Stimulated activated CD8-positive, alpha-beta memory T cell treated with anti-CD3 and anti-CD28 coated beads, Interleukin-15, amount 100 ng/mL, for 48 hours (primary cell): ENCODE measurements at places on chromosomes 5 and 9.

DNA sequence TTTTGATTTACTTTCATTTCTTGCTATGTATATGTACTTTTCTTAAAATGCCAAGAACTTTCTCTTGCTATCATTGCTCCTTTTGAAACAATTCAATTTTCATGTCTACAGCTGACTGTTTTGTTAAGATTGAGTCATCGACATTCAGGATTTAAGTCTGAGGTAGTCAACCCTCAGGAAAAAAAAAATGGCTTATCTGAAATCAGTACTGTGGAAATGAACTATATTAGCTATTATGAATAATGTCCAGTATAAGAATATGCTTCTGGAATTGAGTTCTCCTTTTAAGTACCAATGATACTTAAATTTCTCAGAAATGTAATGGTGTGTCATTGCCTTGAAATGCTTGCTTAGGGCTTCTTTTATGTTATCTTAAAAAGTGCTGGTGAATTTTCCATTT lies 37.9 kb downstream of the TNFAIP8 start:
- no peak for DNase-seq

DNA sequence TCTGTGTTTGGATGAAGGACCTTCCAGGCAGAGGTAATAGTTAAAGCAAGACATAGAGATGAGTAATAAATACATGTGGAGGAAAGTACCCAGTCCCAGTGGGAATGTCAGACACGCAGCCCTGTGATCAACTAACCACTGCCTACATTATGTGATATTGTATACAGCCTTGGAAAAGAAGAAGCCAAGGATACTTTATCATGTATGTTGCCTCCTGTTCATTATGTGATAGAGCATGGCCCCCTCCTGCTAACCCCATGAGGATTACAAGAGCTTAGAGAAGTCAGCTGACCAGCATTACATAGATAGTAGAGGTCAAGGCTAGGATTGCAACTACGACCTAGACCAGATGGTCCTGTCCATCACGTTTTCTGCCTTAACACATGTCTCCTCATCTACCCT lies 497.0 kb upstream of the TNC start:
- DNase-seq, result no peak

DNA sequence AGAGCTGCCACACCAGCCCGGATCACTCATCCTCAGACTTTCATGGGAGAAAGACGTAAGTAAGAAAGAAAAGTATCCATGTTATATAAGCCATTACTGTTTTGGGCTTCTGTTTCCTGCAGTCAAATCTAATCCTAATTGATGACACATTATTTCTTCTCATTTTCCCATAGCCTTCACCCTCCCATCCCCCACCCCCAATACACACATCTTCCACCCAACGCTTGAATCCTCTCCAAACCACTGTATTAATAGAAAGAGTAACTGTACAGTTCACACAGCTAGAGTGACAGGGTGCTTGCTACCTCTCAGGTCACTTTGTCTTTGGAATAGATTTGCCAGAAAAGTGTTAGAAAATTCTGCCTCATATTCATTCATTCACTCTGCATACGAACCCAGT lies 69.3 kb upstream of the IL17B start:
- no peak for DNase-seq

GRCh38 chr5:1551426-1552301 lies 27.9 kb upstream of the LPCAT1 start:
- no peak for DNase-seq

DNA sequence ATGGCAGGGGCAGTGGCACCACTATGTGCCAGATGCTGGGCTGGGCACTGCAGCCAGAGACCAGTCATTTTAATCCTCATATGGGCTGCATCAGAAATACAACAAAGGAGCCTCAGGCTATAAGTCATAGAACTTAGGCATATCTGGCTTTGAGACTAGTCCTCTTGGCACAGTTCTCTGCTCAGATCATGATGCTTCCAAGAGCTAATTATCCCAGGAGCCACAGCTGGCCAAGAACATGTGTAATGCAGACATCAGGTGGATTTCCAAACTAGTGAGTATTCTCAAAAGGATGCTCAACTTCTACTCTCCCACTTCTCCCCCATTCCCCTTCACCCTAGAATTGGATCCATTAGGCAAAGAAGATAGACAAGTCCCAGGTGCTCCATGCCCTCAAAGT lies 562.2 kb upstream of the TRPC7 start:
- DNase-seq, result no peak

DNA sequence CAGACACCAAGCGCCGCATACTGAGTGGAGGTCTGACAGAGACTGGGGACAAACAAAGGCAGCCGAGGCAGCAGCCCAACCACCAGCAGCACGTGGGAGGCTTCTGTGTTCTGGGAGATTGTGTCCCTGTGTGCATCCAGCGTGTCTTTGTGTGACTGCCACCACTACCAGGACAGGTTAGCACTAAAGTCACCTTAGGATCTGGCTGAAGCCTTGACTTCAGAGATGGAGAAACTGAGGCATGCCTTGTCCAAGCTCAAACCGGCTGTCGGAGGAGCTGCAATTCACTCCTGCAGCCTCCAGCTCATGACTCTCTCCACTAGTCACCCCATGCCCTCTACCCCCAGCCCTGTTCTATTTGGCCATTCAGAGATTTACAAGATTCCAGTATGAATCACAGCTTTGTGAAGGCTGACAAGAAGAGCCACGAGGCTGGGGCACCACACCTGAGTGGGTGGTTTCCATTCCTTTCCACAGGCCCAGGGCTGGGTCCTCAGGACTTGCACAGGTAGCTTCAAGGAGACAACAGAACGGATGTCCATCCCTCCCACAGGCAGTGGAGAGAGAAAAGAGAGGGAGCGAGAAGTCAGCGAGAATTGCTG lies 69.3 kb downstream of the SHB start:
- no peak for DNase-seq

DNA sequence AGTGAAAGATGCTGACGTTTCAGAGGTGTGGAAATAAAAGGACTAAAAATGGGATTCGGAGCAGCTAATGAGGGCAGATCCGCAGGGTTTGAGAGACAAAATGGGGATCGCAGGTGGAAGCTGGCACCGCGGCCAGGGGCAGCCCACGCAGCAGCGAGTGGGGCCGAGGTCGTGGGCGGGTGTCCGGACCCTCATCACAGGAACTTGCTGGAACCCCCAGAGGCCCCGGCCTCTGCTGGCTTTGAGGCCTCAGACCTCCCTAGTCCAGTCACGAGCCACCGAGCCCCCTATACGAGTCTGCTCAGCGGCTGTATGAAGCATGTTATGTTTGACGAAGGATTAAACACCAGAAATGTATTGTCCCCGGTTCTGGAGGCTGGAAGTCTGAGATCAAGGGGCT lies 45.8 kb upstream of the FCN1 start:
- DNase-seq, result no peak

DNA sequence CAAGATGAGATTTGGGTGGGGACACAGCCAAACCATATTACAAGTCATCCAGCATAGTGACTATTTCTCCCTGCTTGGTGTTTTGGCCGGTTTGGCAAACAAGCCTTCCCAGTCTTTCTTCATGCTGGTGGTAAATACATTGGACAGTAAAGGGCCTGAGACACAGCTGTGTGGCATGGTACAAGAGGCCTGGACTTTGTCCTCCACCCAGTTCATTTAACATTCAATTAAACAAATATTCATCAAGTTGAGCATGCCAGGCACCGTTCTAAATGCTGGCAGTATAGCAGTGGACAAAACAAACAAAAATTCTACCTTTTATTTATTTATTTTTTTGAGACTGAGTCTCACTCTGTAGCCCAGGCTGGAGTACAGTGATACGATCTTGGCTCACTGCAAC lies 62.7 kb upstream of the SLC28A3 start:
- DNase-seq, result no peak

DNA sequence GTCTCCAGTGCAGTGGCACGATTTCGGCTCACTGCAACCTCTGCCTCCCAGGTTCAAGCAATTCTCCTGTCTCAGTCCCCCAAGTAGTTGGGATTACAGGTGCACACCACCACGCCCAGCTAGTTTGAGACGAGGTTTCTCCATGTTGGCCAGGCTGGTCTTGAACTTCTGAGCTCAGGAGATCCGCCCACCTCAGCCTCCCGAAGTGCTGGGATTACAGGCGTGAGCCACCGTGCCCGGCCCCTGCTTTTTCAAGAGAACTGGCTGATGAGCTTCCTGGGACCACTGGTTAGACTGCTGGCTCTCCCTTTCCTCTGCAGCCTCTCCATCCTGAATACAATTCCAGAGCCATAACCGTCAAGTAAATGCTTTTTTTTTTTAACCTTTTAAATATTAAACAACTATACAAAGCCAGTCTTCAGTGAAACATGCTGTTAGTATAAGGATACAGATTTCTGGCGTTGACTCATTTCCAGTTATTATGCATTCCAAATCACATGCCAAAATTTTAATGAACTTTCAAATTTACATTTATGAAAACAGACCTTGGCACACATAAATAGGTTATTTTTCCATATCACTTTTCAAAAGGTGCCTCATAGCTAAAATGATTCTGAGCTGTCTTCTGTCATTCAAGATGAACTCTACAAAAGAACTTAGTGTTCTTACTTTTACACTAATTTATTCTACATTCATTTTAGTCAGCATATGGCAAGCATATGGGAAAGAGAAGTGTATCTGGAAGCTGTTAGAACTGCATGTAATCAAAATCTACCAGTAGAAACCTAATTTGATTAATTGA lies 116.0 kb downstream of the MLLT3 start:
- no peak for DNase-seq

DNA sequence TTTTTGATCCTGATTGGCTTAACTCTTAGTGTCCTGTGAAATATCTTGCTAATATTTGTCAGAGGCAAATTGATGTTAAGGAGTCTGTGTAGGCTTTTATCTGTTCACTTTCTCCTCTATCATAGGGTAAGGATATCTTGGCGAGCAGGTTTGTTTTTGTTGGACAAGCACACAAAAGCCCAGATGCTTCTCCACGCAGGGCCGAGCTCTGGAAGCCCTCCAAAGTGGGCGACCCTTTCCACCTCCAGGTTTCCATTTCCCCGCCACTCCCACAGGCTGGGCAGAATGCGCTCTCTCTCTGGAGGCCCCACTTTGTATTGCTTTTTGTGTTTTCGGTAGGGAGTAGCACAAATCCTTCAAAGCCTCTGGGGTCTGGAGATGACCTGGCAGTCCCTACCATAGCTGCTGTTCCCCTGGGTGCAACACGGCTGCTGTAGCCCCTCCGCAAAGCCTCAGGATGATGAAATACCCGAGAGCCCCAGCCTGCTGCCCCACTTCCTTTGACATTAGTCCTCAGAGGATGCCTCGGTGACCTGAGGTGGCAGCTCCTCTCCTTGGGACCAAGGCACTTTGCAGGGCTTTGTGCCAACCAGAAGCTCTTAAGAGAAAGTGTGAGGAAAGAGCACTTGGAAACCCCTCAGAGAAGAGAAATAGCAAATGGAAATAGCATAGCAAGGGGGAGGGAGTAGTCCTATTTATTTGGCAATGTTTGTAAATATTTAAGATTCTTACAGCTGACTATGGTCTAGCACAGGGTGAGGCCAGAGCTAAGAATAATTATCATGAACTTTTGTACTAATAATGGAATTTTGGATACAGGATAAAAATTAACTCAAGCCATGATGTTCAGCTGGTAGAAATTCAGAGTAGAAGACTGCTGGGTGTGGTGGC lies 122.8 kb downstream of the ARHGEF28 start:
- no peak for DNase-seq

DNA sequence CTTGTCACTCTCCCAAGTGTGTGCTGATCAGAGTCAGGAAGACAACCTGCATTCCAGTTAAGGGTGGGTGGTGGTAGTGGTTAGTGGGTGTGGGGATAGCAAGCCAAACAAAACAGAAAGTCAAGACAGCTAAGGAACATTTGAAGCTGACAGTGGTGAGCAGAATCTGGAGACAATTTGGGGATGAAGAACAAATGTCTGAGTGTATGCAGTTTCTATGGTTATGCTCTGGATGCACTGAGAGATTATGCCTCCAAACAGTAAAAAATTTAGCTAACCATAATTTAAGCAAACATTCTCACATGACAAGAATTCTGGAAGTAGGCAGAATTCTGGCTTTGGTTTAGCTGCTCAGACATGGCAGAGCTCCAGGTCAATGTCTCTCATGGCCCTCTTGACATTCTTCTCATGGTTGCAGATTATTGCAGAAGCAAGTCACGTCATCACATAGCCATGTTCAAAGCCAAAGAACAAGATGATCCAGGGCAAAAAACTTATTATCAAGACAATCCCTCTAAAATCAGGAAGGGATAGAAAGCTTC lies 148.7 kb downstream of the LURAP1L start:
- no peak for DNase-seq

- DNase-seq, result no peak
These were observed 44.0 kb downstream of the RNF130 start for GRCh38 chr5:180027459-180028089.

GRCh38 chr5:170105642-170106611 lies at the start of gene FOXI1:
TSS of gene FOXI1 (plus strand) at chr5:170105897. CDS start at chr5:170105958, 61 bp downstream.
- DNase-seq, result no peak

DNA sequence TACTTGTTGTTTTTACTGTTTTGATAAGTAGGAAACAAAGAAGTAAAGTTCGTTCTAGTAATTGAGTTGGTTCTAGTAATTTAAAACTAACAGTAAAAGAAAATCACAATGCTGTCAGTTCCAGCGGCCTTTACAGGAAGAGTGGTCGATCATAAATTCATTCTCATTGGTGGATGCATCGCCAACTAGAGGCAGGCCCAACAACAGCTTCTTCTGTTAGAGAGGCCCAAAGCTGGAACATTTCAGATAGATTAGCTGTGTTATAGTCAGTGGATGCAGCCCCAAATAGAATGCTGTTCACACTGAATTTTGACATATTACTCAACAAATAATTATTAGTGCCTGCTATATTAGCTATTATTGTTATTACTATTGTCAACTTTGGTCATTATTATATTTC lies 80.8 kb downstream of the ARRDC3 start:
- DNase-seq, result no peak

- no peak for DNase-seq
These were observed 41.5 kb upstream of the MAP1B start for GRCh38 chr5:72065751-72066255.

GRCh38 chr9:99021512-99021911 lies 77.8 kb downstream of the COL15A1 start:
- DNase-seq, result no peak

- DNase-seq, result no peak
These were observed 60.2 kb downstream of the MELK start for GRCh38 chr9:36632892-36633291.

GRCh38 chr9:22373636-22374035 lies 73.0 kb upstream of the DMRTA1 start:
- DNase-seq, result no peak

- DNase-seq, result no peak
These were observed 57.7 kb upstream of the CER1 start for GRCh38 chr9:14780251-14780650.

DNA sequence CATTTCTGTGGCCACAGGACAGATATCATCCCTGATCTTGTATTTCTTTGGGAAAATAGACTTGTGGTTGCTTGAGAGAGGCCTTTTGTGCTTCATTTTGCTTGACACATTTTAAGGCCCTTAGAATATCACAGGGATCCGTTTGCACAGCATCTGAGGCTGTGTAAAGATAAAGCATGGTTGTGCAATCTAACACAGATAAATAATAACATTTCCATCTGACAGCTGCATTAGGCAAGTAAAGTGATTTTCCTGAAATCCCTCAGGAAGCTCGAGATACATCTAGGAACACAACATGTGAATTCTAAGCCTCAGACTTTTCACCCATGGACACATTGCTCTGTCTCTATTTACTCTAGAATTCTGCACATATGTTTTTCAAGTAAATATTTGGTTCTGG lies 212.8 kb upstream of the ADAMTSL1 start:
- DNase-seq, result no peak

- DNase-seq, result no peak
These were observed 18.3 kb downstream of the FAT2 start for GRCh38 chr5:151572657-151573368.

GRCh38 chr9:6780690-6781089 lies 22.9 kb downstream of the KDM4C start:
- DNase-seq, result no peak
